ENCODE measurements at places on chromosomes 12 and 14. TPM values are rescaled to one million over a fixed set of nuclear protein-coding genes. Genes with fewer than 3 reads are reported as not detected.

GRCh38 chr14:85542623-85543022 lies 12.7 kb downstream of the FLRT2 start:
- DNase-seq = no peak

NUDT4 gene
- 79.6 TPM for polyA plus RNA-seq

PTPRQ gene
- polyA plus RNA-seq = 1.5 TPM

RAPGEF3 gene
- 14.0 TPM for polyA plus RNA-seq

- no peak for DNase-seq
These were observed 5.6 kb upstream of the TBK1 start for GRCh38 chr12:64446295-64446694.

KIF26A gene
- 11.7 TPM for polyA plus RNA-seq

- DNase-seq = no peak
These were observed 7.0 kb downstream of the CKAP4 start for GRCh38 chr12:106240821-106241220.

SYT10 gene
- not detected for polyA plus RNA-seq

RAD51AP1 gene
- polyA plus RNA-seq = 6.6 TPM

DNA sequence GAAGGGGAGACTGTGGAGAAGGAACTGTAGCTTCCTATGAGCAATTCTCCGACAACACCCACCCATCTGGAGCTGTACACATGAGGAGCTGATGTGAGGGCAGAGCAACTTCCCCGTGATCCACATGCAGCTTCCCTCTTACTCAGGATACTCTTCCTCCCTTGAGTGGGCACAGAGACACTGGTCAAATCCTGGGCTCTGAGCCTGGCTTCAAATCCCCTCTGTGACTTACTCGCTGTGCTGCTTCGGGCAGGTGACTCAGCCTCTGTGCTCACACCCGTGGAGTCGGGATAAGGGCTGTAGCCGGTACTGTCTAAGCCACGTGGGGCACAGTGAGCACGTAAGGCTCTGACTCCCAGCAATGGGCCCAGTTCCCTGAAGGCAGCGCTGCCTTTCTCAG lies 31.1 kb downstream of the ZFYVE21 start:
- no peak for DNase-seq

- DNase-seq = no peak
These were observed 390 bp downstream of the BRAP start for GRCh38 chr12:111685322-111685810.

DNA sequence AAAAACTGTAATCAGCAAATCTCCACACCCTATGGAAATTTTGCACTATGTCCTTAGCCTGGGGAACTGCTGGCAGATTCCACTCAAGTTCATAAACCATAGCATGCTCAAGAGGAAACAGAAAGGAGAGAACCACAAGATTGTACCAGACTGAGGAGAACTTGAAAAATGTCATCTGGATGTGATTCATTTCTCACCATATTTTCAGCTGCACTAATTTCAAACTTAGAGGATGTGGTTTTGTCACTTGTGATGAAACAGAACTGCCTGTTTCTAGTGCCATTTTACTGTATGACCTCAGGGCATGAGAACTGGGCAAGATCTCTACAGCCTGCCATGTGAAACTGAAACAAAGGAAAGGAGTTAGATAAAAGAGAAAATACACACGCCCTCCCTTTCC lies 1493.1 kb upstream of the FLRT2 start:
- DNase-seq = no peak

GRCh38 chr14:64714432-64715025 lies 10.3 kb downstream of the PLEKHG3 start:
- no peak for DNase-seq

AGAP2 gene
- polyA plus RNA-seq = 8.6 TPM

DNA sequence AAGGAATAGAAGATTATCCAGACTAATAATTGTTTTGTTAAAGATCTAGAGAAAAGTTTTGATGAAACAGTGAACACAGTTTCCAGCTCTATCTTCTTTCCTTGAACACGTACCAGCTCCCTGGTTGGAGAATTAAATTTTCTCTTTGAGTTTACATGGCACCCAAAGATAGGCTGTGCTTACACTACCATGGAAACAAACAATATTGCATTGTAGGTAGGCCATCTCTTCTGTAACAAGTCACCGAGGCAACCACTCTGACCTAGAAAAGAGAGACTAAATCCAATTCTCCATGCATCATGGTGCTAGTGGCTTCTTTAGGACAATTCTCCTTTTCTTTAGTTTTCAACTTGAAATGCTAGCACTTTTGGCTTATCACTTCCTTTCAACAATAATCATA lies 9.9 kb downstream of the BMAL2 start:
- DNase-seq = no peak

DNA sequence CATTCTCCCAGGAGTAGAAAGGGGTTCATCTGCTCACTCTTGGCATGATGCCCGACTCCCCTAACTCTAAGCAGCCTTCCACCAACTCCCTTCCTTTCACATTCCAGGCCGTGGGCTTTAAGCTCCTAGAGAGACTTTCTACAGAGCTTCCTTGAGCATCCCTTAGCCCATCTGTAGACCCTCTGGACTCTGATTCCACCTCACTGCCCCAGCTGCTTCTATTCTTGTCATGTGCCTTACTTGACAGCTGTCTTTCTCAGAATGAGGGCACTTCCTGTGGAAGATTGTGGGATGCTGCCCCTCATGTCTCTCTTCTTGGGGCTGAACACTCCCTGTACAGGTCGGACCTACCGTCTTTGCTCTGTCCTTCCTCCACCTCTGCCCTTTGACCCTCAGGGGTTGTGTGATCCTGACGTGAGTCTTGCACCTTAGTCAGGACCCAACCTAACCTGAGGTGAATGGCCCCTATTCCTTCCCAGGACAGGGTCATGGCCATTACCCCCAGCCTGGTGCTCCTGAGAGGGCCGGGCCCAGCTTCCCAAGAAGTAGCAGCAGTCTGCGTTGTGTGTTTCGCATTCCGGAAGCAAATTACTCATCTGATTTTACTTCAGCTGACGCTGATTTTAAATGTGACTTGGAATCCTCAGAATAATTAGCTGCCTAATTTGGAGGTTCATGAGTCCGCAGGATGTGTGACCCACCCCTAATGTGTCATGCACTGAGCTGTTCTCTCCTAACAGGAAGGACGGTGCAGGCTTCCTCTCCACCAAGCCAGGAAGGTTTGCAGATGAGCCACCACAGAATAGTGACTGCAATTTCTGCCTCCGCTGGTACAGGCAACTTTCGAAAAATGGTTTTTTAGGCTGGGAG lies 2.7 kb upstream of the GALNT6 start:
- no peak for DNase-seq

DNA sequence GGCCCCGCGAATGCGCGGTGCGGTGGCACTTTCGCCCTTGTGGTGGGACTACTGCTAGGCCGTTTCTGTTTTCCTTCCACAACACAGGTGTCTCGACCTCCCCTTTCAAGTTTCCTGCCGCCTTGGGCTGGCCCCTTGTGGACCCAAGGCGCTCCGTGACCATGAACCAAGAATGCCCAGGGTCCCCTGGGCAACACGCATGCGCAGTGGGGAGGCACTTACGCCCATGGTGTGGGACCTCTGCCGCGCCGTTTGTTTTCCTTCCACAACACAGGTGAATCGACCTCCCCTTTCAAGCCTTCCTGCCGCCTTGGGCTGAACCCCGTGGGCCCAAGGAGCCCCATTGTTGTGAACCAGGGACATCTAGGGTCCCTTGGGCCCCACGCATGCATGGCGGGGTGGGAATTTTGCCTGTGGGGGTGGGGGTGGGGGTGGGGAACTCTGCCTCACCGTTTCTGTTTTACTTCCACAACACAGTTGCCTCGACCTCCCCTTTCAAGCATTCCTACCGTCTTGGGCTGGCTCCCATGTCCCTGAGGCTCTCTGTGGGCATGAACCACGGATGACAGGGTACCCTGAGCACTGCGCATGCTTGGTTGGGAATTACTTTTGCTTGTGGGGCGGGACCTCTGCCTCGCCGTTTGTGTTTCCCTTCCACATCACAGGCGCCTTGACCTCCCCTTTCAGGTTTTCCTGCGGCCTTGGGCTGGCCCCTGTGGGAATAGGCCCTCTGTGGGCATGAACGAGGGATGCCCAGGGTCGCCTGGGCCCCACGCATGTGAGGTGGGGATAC lies 355.1 kb downstream of the ALG10 start:
- DNase-seq = no peak

DNA sequence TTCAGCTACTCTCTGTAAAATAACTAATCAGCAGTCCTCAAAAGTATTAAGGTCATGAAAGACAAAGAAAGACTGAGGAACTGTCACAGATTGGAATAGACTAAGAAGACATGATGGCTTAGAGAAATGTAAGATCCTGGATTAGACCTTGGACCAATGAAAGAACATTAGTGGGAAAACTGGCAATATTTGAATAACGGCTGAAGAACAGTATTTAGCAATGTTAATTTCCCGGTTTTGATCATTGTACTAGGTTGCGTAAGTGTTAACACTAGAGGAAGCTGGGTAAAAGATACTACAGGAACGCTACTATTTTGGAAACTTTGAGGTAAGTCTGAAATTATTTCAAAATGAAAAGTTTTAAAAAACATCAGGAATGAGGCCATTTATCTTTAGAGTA lies 98.8 kb upstream of the RESF1 start:
- no peak for DNase-seq

WNT1 gene
- not detected for polyA plus RNA-seq

DNA sequence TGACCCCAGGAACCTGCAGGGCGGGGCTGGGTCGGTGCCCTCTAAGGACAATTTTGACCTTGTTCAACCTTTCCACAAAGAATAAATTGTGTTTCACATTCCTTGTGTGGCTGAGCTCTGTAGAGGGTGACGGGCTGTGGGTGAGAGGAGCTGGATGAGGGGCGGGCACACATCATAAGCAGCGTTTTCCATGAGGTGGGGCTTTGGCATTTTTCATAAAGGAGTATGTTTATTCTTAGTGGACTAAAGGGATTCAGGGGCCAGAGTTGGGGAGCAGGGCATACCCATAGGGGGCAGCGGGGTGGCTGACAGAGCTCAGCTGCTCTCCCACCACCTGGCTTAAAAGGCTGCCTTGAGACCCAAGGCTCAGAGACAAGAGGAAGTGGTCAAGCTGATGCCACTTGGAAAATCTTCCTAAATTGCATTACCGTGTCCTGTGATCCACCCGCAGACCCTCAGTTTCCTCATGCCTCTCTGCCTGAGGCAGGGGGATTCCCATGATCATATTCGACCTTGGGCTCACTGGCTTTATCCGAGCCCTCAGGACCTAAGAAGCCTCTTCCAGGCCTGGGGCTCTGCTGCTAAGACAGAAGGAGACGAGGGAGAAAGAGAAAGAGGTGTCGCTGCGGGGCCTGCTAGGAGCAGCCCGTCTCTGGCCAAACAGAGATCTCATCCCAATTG lies 11.4 kb downstream of the MMP14 start:
- DNase-seq = no peak

Measured in hindlimb muscle (tissue), 1 donor.